Mesothelial cell of epicardium (in vitro differentiated cells): ENCODE measurements at places on chromosomes 6 and 20.

DNA sequence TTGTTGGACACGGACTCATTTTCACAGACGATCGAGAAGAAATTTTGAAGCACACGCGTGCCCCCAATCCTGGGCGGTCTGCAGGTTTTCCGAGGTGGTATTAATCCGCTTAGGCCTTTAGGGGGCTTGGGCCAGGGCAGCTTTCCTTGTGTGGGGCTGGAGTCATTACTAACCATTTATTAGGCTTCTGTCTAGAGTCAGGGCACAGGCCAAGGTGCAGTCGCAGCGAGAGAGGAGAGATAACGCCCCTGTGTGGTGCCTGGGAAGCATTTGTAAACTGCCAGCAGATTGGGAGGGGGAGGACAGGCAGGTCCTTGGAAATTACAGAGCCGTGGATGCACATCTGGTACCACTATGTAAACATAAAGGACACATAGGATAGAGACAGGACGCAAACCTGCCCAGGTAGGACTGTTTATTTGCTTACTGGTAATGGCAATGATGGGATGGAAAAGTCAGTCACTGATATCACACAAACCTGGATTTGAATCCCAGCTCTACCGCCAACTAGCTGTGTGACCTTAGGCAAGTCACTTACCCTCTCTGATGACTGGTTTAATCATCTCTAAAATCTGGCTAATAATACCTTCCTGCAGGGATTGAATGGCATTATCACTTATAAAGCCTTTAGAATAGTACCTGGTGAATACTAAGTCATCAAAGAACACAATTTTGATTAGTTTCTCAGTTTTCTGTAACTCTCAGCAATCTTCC lies 76.4 kb downstream of the TMEM242 start:
- DNase-seq: no peak

GRCh38 chr6:13390658-13391057 lies 62.3 kb upstream of the TBC1D7 start:
- DNase-seq: no peak

GRCh38 chr6:1136415-1136774 lies 175.5 kb upstream of the FOXQ1 start:
- no peak for DNase-seq

DNA sequence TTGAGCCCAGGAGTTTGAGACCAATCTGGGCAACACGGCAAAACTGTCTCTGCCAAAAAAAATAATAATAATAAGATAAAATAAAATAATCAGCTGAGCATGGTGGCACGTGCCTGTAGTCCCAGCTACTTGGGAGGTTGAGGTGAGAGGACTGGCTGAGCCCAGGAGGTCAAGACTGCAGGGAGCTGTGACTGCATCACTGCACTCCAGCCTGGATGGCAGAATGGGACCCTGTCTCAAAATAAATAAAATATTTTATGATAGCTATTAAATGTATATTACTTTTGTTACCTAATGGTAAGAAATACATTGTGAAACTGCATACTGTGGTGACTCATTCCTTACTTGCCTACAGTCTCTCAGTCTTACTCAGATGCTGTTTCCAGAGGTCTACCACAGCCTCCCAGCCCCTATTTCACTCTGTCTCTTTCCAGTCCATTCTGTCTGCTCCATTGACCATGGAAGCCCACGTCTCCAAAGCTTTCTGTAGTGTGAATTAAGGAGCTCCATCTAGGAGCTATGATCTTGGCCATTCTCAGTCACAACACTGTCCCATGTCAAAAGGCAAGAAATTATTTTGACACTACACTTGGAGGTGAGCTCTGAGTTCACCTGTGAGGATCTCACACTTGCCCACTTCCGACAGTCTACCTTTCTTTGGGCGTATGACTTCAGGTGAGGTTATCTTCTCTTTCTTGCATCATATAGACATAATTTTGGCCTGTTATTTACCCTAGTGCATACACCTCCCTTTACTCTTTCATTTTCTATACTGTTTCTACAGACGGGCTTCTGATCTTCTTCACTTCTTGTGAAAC lies 22.4 kb upstream of the SNX9 start:
- DNase-seq: no peak

GRCh38 chr20:62921119-62921687 lies 5.1 kb downstream of the DIDO1 start:
- peak; percentile 59 for DNase-seq

DNA sequence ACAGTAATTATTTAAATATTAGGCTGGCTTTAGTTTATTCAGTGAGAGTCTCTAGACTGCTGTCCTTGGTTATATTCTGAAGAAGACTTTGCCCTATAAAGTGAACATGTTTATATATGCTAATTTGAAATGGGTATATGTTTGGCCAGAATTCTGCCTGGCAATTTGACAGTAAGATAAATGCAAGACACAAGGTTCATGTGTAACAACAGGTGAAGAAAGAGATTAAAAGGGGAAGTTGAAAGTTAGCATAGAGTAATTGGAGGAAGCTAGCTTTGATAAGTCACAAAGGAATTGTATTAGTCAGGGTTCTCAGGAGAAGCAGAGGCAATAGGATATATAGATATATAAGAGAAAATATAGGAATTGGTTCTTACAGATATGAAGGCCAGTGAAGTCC lies 191.4 kb downstream of the CENPW start:
- DNase-seq: no peak

- DNase-seq: no peak
These were observed 988 bp downstream of the ECHDC1 start for GRCh38 chr6:127342296-127342945.

- DNase-seq: no peak
These were observed 78.7 kb upstream of the MYL9 start for GRCh38 chr20:36462440-36463211.

DNA sequence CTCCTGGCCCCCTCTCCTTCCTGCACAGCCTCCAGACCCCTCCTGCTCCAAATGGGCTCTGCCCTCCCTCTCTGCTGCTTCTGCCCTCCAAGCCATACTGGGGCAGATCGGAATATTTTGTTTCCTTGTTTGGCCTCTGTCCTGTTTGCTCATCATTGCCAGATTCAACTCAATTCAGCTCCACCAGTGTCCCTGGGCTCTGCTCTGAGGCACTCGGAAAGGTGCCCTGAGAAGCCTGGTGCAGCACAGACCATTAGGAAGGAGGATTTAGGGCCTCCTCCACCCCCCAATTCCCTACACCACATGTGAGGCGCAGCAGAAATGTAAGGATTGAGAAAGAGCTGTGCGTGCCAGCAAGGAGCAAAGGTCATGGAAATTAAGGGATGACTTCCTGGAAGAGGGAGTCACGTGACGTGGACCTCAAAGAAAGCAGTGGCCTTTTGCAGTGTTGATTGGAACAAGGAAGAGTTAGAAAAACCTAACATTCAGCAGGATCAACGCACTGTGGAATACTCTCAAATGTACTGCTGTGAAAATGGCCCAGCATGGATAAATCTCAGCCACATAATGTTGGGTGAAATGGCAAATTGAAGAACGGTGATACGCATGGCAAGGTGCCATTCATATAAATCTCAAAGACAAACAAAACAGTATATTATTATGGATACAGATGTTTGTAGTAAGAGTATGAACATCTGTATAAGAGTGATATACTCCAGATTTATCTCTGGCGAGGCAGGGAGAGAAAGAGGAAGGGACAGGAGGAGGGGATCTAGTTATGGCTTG lies 229.5 kb upstream of the RNF24 start:
- DNase-seq: no peak

GRCh38 chr6:148464319-148465010 lies 121.8 kb downstream of the SASH1 start:
- no peak for DNase-seq

DNA sequence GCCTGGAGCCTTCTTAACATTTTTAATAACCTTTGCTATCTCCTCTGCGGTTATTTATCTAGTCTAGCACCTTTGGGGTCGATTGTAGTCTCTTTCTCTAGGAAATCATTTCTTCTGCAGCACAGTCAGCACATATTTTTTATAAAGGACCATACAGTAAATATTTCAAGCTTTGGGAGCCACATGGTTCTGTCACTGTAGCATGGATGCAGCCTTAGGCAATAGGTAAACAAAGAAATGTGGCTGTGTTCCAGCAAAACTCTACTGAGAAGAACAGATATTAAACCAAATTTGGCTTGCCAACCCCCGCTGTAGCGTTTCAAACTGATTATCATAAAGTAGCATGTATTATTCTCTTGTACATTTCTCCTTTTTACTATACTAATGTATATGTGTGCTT lies 95.7 kb downstream of the SLC23A2 start:
- no peak for DNase-seq

DNA sequence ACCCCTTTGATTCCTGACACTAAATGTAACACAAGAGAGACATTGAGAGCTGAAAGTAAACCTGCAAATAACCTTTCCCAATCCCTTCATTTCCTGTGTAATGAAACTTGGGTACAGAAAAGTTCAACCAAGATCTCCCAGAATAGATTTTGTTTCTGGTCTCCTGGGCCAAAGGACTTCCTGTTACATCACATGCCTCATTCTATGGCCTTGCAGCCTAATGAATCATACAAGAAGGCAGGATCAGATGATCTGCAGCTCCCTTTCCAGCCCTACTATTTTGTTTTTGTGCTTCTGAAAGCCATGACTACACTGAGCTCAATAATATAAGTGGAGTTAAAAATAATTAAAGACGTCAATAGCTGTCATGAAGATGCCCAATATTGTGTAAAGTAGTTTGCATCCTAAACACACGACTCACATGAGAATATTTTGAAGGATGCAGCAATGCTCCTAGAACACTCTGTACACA lies 73.4 kb upstream of the NOX3 start:
- DNase-seq: no peak

DNA sequence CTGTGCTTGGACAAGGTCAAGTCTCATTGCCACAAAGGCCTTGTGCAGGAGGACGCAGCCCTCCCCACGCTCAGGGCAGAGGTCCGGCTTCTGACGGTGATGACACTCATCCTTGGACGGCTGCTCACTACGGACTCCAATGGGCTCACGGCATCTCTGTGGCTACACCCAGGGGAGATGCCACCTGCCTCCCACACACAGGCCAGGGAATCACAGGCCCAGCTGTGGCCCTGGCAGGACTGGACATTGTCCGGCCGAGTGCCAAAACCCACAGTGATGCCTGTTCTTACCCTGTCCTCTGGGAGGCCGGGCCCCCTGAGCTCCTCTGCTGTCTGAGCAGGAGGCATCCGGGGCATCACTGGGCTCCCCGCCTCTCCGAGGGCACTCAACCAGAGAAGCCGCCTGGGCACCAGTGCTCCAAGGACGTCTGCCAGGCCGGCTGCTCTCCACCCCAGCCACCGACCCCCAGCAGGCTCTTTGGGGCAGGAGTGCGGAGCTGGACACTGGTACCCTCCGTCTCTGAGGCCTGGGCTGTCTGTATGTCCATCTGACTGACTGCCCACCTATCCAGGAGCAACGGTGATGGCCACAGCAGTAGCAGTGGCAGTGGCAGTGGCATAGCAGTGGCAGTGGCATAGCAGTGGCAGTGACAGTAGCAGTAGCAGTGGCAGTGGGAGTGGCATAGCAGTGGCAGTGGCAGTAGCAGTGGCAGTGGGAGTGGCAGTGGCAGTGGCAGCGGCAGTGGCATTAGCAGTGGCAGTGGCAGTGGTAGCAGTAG lies 1.9 kb downstream of the RBBP8NL start:
- DNase-seq: no peak

GRCh38 chr20:42686057-42686456 lies 503.6 kb downstream of the PTPRT start:
- DNase-seq: no peak
